MCF 10A (cell line): ENCODE measurements at places on chromosomes 2 and 18. TPM values are rescaled to one million over a fixed set of nuclear protein-coding genes. Genes with fewer than 3 reads are reported as not detected.
A peak's percentile ranks its signal among the peaks of the same experiment; 100 is the strongest.

GRCh38 chr2:215693193-215693998 lies 257.5 kb upstream of the FN1 start:
- DNase-seq, result peak; percentile 46

DNA sequence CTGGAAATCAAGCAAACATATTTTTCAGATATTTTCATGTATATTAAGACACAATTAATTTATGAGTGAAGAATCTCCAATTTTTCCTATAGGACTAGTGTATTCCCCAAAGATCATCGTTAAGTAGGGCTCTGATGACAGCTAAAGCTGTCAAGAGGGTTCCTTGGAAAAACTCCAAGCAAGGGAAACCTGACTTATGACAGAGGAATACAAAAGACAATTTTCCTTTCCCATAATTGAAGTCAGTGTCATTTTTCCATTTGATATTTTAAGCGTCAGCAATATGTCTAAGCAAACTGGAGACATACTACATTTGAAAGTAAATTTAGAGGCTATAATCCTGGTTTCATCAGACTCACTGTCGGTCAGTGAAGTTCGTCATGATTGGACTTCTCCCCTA lies 36.1 kb downstream of the RIT2 start:
- no peak for DNase-seq

DNA sequence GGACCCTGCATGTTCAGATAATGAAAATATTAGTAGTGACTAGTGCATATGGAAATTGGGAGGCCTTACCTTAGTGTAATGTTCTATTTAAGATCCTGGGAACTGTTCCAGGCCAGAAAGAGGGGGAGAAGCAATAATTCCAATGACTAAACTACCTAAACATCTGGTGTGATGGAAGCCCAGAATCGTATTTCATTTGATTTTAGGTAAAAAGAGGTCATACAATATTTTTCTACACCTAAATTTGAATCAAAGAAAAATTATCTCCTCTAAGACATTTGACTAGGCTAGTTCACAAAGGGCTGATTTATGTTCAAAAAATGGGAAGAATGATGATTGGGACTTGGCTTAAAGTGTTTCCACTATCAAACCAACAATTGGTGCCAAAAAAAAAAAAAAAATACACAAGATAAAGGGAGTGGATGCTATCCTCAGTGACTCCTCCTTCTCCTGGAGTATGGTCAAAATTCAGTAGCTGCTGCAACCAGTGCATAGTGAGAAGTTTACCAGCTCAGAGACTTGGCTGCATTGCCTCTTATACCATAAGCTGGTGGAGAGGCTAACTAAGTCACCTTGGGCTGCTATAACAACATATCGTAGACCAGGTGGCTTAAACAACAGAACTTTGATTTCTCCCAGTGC lies 1038.3 kb upstream of the ACVR2A start:
- peak; percentile 47 for DNase-seq

- DNase-seq, result no peak
These were observed 78.7 kb downstream of the GFPT1 start for GRCh38 chr2:69308338-69308737.

The OR6B2 gene
- total RNA-seq, result not detected in 2 replicates
